ENCODE measurements at places on chromosomes 7 and 10.

DNA sequence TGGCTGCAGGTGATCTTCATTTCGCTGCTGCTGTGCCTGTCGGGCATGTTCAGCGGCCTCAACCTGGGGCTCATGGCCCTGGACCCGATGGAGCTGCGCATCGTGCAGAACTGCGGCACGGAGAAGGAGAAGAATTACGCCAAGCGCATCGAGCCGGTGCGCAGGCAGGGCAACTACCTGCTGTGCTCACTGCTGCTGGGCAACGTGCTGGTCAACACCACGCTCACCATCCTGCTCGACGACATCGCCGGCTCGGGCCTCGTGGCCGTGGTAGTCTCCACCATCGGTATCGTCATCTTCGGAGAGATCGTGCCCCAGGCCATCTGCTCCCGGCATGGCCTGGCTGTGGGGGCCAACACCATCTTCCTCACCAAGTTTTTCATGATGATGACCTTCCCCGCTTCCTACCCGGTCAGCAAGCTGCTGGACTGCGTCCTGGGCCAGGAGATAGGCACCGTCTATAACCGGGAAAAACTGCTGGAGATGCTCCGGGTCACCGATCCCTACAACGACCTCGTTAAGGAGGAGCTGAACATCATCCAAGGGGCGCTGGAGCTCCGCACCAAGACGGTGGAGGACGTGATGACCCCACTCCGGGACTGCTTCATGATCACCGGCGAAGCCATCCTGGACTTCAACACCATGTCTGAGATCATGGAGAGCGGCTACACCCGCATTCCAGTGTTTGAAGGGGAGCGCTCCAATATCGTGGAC lies 1.3 kb downstream of the CNNM2 start:
- no peak for DNase-seq

DNA sequence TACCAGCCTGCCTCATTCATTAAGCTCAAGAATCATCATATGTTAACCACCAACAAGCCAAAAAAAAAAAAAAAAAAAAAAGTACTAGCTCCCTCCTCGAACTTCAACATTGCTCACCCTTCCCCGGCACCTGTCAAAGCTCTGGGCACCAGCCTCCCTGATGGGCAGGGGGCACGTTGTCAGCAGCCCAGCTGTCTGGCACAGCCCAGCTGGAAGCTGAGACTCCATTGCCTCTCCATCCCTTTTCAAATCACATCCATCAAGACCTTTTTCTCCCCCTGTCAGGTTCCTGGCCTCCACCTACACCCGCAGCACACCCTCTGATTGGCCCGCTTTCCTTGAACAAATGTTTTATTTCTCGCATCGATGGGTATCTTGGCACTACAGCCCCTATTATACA lies 913.3 kb upstream of the AUTS2 start:
- DNase-seq, result no peak

GRCh38 chr10:18658271-18659124 lies 733 bp upstream of the ARL5B start:
- no peak for DNase-seq

GRCh38 chr10:7283246-7283645 lies 127.6 kb downstream of the SFMBT2 start:
- DNase-seq, result no peak

GRCh38 chr7:121302214-121302745 lies 26.5 kb upstream of the WNT16 start:
- DNase-seq, result no peak

DNA sequence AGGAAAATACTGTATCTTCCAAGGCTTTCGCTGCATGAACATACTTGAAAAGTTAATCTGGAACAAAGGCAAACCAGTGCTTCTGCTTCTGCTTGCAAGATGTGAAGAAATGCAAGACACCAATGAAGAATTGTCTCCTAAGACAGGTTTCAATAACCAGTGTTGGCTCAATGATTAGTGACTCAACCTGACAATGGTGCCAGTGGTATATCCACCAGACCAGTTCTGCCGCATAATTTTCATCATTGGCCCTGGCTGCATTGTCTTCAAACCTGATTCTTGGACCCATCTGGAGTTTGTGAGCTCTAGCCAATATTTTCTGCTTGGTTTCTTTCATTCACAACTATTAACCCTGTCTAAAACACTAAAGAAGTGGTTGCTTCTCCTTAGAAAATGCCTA lies 13.6 kb upstream of the STAMBPL1 start:
- no peak for DNase-seq

GRCh38 chr7:111540199-111540815 lies 22.0 kb downstream of the IMMP2L start:
- DNase-seq, result no peak

GRCh38 chr7:131538071-131538812 lies 18.2 kb downstream of the PODXL start:
- no peak for DNase-seq

DNA sequence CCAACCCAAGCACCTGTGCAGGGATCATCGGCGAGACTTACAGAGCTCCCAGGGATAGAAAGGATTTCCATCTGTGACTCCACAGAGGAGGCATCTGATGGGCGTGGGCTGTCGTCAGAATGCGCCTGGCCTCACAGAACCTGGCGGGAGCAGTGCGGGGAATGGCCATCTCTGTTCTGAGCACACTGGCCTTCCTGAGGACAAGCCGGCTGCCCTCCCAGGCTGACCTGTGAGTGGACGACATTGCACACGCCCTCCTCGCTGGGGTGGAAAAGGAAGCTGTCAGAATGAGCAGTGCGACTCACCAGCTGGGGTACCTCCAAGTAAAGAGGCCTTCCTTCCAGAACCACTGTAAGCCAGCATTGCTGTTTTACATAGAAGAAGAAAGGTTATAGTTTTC lies 234.6 kb upstream of the PITRM1 start:
- no peak for DNase-seq

GRCh38 chr7:121303422-121304101 lies 25.2 kb upstream of the WNT16 start:
- no peak for DNase-seq

DNA sequence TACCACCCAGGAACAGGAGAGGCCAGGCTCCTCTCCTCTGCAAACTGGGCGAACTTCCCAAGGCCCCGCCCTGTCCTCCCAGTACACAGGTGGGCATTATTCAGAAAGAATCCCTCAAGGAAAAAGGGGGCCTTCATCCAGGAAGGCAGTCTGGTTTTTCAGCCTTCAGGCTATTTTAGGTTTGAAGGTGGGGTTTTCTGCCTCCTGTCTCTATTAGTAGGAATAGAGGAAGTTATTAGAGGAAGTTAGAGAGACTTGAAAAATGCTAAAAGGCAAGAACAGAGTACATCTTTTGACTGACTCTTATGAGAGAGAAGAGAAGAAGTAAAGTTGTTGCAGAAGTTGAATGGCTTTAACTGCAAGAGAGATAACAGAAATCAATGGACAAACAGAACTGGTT lies 250.9 kb upstream of the SORCS1 start:
- no peak for DNase-seq

DNA sequence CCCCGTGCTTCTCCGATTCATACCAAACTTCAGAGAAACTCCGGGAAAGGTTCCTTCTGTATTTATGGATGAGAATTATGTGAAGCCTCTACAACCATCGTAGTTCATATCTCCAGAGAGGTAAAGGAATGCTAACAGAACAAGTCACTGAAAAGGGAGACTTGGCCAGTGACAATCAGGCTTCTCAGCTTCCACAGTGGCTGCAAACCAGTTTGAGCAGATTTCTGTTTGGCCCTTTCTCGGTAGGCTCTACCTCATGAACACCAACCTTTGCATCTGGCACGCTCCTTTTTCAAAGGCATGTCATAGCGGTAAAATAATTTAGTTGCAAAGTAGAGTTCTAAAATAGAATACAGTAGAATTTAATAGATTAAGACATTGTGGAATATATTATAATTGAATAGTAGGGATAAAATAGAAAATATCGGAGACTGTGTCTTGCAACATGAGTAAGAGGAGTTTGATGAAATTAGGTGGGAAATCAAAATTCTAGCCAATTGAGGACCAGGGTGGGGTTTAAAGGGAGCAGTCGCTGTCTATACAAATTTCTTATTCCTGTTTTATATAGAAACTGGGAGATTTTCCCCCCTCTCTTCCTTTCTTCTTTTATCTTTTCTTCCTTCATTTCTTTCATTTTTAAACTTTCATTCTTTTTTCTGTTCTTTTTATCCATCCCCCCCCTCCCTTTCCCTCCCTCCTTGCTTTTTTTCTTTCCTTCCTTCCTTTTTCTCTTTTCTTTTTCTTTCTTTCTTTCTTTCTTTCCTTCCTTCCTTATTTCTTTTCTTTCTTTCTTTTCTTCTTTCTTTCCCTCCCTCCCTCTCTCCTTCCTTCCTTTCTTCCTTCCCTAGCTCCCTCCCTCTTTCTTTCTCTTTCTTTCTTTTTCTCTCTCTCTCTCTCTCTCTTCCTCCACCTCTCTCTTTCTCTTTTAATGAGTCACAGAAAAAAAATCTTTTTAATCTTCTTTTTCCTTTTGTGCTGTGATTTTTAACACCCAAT lies 161.5 kb upstream of the KLF6 start:
- DNase-seq, result no peak

GRCh38 chr10:35928748-35929147 lies 286.7 kb upstream of the FZD8 start:
- DNase-seq, result no peak

DNA sequence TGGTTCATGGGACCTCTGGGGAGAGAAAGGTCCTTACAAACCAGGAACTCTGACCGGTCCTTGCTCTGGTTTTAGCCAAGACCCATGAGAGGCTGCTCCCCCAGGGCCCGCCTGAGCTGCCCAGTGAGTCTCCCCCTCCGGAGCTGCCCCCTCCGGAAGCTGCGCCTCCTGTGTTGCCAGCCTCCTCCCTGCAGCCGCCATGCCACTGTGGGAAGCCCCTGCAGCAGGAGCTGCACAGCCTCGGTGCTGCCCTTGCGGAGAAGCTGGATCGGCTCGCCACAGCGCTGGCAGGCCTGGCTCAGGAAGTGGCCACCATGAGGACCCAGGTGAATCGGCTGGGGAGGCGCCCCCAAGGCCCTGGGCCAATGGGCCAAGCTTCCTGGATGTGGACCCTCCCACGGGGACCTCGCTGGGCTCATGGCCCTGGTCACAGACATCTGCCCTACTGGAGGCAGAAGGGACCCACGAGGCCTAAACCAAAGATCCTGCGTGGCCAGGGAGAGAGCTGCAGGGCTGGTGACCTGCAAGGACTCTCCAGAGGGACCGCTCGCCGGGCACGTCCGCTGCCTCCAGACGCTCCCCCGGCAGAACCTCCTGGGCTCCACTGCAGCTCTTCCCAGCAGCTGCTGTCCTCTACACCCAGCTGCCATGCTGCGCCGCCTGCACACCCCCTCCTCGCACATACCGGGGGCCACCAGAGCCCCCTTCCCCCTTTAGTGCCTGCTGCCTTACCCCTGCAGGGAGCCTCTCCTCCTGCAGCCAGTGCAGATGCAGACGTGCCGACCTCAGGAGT lies 40.1 kb downstream of the ZNF467 start:
- DNase-seq, result no peak

GRCh38 chr7:136339464-136339863 lies 362.3 kb upstream of the MTPN start:
- no peak for DNase-seq

DNA sequence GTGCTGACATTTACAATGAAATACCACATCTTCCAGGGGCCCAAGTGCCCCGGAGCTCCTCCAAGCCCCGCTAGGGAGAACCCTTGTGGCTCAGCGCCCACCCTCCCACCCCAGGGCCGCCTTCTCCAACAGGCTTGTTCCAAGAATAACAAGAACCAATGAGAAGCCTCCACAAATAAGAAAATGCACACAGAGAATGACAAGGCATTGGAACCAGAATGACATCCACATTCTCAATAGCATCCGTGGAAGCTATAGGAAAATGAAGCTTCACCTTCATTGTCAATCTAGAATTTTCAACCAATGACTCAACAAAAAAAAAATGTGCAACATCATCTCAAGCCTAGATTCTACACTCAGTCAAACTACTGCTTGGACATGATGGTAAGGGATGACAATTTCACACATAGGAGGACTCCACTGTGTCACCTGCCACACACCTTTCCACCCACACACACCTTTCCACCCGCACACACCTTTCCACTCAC lies 50.4 kb upstream of the PPP2R2D start:
- DNase-seq, result no peak

DNA sequence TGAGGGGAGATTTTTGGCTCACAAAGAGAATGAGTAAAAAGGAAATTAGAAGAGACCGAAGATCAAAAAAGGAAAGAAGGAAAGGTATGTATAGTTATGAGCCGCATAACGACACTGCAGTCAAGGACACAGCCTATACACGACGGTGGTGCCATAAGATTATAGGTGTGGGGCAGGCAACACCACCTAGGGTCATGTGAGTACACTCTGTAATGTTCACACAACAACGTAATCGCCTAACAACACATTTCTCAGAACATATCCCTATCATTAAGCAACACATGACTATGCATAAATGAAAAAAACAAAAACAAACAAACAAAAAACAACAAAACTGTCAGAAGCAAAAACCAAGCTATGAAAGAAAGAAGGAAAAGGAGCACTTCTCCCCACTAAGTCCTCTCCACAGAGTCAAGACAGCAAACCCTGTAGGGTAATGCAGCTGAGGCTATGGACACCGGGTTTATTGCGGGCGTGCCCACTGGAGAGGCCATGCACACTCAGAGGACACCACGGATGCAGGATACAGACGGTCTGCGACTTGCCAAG lies 45.1 kb downstream of the PIP4K2A start:
- DNase-seq, result peak; percentile 32

DNA sequence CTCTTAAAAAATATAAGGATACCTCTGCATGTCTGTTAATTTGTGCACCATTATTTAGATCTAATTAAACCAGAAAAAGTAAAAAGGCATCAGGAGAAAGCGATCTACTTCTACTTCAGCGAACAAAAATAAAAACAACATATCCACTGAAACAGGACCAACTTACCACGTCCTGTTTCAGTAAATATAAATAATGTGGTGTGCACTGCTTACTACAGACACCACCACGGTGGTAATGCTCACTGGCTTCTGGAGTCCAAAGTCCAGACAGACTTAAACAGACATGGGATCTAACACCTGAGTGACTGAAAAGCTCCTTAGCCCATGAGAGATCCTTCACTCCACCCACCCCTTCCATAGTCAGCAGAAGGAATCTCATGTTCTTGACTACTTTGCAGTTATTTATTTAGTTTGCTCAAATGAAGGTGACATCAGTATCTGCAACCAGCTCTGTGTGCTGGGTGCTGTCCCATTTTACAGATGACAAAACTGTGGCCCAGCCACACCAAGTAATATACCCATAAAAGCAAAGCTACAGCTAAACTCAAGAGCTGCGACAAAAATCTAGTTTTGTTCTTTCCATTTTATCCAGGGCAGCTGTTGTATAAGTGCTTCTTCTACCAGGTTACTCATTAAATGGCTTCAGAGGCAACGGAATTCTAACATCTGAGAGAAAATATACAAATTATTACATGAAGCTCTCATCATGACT lies 62.1 kb upstream of the NCAPG2 start:
- DNase-seq, result no peak

DNA sequence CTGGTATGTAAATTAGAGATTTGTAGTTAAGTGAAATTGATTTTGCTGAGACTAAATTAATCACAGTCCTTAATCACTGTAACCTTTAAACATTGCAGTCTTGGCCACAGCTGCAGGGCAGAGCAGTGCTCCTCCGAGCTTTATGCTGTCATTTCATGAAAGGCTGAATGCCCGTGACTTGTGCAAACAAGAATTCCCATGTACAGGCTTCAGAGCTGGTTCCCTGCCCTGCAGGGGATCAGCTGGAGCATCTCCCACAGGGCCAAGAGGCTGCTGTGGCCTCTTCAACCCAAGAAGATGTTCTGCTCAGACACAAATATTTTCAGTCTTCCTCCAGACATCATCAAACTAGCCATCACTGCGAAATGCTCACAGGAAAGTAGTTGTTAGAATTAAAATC lies 419.1 kb downstream of the AUTS2 start:
- DNase-seq, result no peak

Data from CD4-positive, alpha-beta T cell treated with Interleukin-2 at 100 ng/mL for 4 hours (primary cell).